ENCODE measurements at places on chromosomes 12 and 14. TPM values are rescaled to one million over a fixed set of nuclear protein-coding genes. Genes with fewer than 3 reads are reported as not detected.

DLK1 gene
- total RNA-seq, result 1,018 TPM

DNA sequence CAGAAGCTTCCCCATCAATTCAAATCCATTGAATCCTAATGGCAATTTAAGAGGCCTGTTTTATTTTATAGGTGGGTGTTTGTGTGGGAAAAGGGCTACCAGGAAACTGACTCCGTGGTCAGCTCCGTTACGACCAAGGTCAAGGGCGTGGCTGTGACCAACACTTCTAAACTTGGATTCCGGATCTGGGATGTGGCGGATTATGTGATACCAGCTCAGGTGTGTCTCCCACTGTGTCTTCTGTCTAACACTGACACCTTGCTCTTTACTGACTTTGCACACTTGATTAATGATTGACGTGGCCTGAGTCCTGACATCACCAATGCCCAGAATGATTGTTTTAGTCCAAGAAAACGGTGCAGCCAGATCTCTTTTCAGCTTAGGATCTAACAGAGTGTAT, 7.1 kb downstream of the P2RX4 start:
- no peaks in the 10 kb centered on the region for H3K36me3 ChIP-seq
- no peaks in the 10 kb centered on the region for H3K4me1 ChIP-seq
- no peak overlapping the region for H3K4me3 ChIP-seq

DNA sequence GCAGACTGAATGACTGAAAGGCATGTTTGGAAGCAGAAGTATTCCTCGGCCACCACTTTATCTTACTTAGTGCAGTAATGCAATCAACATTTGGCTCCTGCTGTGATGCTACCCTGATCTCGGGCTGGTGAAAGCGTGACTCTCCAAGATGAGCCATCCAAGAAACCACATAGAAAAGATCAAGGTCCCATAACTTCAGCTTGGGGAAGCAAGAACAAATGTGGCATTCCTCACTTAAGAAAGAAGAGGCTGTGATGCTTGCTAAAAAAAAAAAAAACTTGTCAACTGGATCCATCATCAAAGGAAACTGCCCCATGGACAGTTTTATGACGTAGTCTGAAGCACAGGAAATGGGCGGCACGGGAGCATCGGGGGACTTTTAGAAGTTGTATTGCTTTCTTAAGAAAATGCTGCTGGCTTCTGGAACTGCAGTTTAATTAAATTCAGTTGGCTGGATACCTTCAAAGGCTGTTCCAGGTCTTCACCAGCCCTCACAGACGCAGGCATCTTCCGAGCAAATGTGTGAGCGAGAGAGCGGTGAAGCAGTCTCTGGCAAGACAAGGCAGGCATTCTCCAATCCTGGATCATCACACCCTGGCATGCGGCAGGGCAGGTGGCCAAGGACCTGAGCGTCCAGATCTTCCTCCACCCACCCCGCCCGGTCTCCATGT, 38.2 kb upstream of the MAP1LC3B2 start:
- no peak overlapping the region for H3K27ac ChIP-seq
- H3K27me3 ChIP-seq, result no peaks in the 10 kb centered on the region

GRCh38 chr12:51591016-51591901, at the start of gene SCN8A:
Gene SCN8A, plus strand, starts transcription at chr12:51591233. Its CDS starts 71,585 bp downstream, at chr12:51662818.
- H3K27me3 ChIP-seq, result peaks cover 16% of the 10 kb centered on the region
- peak; percentile 95 for DNase-seq
- H3K36me3 ChIP-seq, result no peaks in the 10 kb centered on the region
- H3K4me1 ChIP-seq, result peaks cover 5% of the 10 kb centered on the region

DNA sequence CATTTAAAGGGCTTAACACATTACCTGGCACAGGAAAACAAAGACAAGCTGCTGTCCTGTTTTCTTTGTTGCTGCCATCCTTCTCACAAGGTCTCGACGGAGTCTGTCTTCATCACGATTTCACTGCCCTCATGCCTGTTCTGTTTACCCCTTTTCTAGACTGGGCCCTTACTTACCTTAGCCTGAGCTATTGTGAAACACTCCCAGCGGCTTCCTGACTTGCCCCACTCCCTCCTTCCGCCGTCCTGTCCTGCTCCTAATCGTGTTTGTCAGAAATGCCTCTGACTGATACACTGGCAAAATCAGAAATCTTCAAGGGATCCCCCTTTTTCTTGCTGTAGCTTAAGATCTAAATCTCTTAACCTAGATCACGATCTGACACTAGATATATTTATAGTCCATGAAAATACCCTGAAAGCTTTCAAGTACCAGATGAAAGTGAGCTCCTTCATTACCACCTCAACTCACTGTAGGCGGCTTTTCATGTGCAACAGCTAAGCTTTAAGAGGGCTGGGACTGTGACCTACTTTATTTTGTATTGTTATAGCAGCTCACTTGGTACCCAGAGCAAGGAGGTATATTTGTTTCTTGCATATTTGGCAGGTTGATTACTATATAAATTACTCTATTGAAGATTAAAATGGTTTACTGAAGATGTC, 32.1 kb downstream of the TECPR2 start:
- no peaks in the 10 kb centered on the region for H3K27me3 ChIP-seq
- no peak overlapping the region for H3K4me3 ChIP-seq
- no peaks in the 10 kb centered on the region for H3K36me3 ChIP-seq
- no peak overlapping the region for H3K27ac ChIP-seq
